ENCODE measurements at places on chromosomes 7 and 10.

DNA sequence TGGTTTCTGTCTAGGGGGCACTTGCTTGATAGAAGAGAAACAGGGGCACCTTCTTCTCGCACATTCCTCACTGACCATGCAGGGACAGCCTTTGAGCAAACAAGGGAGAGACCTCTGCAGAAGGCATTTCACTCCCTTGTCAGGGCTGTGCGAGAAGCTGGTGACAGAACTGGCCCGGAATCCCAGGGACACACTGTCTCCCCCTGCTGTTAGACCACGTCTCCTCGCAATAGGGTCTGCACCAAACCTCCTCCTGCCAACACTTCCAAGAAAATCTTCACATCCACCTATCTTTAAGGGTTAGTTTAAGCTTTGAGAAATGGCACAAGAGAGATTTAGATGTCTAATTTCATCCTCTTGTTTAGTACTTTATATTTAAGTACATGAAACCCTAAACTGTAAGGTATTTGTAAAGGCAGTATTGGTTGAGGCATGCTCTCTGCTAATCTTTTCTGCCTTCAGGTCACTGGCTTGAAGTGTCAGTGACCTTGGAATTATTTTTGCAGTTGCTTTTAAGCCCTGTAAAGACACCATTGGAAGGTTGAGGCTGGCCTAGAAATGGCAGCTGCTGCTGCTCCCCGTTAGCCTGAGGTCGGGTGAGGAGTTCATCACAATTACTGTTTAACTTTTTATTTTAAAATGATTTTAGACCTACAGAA is 37.0 kb downstream of the RBM20 start:
- no peak for DNase-seq

- no peak for DNase-seq
These were observed 21.6 kb downstream of the KIFBP start for GRCh38 chr10:69010151-69010640.

DNA sequence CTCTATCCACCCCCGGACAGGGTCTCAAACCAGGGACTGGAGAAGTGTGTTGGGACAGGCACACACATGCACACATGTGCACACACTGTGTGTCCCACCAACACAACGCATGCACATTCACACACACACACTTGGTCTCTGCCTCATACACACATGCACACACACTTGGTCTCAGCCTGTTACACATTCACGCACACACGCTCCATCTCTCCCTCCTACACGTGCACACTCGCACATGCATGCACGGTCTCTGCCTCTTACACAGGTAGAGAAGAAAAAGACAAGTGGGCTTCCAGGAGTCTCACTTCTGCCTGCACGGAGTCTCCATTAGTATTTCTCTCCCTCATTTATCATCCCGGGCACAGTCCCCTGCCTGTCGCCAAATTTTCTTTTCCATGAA is 171.2 kb downstream of the EBF3 start:
- no peak for DNase-seq

DNA sequence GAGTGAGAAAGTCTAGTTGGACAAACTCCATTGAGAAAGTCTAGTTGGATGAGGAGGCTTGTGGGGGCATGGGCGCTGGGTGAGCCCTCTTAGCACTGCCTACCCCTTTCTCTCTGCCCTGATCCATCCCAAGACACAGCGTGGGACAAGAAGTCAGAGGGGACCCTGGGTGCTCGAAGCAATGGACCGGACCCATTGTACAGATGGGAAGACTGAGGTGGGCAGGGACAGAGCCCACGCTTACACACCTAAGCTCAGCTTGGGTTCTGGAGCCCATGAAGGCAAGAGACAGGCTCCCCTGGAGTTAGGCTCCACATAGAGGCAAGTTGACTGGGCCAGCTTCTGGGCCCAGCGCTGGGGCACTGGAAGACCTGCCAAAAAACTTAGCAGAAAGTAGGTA is 126.8 kb upstream of the TNRC18 start:
- DNase-seq, result no peak

DNA sequence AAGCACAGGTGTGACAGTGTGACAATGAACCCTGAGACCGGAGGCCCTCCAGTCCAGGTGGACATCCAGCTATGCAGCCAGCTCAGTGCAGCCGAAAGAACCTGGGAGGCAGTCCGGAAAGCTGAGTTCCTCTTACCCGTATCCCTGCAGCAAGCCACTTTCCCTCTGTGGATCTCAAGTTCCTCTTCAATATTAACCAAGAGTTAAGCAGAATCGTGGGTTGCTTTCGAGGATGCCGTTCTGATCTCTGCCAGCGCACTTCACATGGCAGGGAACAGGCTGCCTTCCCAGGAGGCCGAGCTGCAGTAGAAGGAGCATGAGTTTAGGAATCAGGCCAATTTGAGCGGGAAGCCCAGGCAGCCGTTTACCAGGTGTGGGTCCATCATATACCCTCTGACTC is 591.6 kb downstream of the SDK1 start:
- no peak for DNase-seq

DNA sequence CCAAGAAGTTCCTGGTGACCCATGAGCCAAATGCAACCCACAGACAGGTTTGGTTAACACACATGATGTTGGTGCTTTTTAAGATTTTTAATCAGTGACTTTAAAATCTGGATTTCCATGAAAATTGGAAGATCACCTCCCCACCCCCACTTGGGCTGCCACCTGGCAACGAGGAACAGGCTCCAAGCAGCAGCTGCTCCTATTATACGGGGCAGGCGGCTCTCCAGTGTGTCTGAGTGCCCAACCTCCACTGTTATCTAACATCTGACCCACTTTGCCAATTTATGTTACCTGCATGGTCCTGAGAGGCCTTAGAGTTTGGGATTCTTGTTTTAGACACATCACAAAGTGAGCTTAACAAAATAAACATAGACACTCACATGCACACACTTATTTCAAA is 56.4 kb downstream of the SGMS1 start:
- no peak for DNase-seq

Data from activated naive CD4-positive, alpha-beta T cell (primary cell).